ENCODE measurements at places on chromosomes 16 and 17. TPM values are rescaled to one million over a fixed set of nuclear protein-coding genes. Genes with fewer than 3 reads are reported as not detected.

DNA sequence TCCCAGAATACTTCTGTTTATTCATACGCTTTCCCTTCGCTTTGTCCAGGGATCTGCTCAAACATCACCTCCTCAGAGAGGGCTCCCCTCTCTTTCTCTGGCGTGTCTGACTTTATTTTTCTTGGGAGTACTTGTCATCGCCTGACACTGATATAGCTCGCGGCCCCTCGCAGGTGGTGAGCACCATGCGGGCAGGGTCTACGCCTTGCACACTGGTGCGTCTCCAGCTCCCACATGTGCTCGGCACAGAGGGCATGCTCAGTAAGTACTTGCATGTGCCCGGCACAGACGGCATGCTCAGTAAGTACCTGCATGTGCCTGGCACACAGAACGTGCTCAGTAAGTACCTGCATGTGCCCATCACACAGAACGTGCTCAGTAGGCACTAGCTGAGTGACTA, 57.5 kb downstream of the IRF8 start:
- no peak for DNase-seq

DNA sequence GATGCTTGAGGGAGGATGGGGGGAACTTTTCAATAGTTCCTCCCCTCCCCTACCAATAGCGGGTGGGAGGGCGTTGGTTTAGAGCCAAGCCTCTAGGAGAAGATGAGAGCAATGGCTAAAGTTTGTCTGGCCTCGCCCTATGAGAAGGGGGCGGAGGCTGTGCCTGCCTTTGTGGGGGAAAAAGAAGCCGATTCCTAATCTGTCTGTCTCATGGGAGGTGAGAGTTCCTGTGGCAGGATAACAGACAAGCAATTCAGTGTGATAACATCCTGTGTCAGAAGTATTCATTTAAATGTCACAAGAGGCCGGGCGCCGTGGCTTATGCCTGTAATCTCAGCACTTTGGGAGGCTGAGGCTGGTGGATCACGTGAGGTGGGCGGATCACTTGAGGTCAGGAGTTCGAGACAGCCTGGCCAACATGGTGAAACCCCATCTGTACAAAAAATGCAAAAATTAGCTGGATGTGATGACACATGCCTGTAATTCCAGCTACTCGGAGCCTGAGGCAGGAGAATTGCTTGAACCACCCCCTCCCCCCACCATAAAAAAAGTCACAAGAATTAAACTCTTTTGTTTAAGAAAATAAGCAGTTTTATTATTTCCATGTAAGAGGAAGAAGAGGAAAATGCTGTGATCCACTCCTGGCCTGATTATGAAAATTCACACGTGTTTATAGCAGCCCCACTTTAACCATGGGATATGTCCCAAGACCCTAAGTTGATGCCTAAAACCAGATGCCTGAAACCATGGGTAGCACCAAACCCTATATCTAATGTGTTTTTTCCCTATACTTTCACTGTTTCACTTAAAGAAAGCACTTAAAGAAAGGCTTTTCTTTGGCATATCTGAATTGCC, 1.7 kb downstream of the SLFN5 start:
- peak; percentile 94 for DNase-seq

DNA sequence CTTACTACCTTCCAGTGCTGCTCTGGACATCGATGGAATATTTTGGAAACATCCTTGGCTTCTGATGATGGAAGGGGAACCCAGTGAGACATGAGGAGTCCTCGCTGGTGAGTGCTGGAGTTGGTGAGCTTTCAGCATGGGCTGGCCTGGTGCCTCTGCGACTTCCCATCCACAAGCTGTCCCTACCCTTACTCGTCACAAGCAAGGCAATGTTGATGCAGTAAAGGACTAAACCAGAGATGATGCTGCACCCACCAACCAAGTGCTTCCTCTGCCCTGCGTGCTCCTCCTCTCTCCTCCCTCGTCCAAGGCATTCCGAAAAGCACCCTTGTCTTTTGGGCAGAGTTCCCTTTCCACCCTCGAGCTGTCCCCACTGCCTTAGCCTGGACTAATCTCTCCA, 154.7 kb downstream of the GRIN2A start:
- no peak for DNase-seq

KRT36 gene
- total RNA-seq, result not detected
